ENCODE measurements at places on chromosomes 4 and X.

DNA sequence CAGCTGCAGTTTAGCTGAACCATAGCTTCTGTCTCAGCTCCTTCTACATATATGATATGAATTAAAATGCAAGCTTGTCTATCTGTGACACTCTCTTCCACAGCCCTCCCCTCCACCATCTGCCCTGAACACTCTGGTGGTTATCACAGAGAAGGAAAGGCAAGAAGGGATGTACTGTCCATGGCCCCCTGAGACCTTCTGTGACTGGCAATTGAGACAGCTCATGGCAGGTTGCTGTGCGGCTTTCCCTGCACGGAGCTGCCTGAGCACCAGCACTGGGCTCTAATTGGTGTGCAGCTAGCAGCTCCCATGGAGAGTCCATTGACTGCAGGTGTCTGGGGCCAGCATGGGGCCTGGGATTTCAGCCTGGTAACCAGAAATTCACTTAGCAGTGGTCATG lies 109.8 kb upstream of the ANXA3 start:
- no peak for DNase-seq

GRCh38 chr4:123591875-123592274 lies 195.3 kb downstream of the SPRY1 start:
- no peak for DNase-seq

GRCh38 chrX:8138252-8138651 lies 32.8 kb downstream of the VCX2 start:
- DNase-seq: no peak

- no peak for DNase-seq
Observed at GRCh38 chrX:132463411-132463810, 25.4 kb downstream of the MBNL3 start.

DNA sequence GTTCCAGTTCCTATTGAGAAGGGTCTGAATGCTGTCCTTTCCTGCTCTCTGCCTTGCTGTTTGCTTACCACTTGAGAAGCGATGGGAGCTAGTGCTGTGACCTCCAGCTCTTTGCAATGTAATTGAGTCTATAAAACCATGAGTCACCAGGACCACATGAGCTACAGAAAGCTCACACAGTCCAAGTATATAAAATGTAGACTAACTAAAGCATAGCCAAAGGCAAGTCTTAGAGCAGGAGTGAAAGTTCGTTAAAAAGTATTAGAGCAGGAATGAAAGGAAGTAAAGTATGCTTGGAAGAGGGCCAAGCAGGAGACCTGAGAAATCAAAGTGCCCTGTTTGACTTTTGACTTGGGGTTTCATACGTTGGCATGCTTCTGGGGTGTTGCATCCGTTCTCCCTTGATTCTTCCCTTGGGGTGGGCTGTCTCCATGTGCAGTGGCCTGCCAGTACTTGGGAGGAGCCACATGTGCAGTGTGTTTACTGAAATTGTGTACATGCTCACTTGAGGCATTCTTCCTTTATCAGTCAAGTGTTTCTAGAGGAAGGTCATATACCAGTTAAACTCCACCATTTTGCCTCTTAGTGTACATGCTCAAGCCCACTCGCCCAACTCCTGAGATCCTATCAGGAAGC lies 71.3 kb upstream of the KIT start:
- DNase-seq: no peak
